ENCODE measurements at places on chromosomes 7 and 10.

DNA sequence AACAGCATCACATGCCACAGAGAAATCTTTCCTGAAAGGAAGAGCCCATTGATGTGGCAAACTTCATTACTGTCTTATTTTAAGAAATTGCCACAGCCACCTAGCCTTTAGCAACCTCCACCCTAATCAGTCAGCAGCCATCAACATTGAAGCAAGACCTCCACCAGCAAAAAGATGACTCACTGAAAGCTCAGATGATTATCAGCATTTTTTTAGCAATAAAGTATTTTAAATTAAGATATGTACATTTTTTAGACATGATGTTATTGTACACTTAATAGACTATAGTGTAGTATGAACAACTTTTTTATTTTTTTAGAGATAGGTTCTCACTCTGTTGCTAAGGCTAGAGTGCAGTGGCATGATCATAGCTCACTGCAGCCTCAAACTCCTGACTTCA is 14.8 kb downstream of the STEAP1B start:
- DNase-seq = no peak

GRCh38 chr7:136325578-136325977 is 348.4 kb upstream of the MTPN start:
- no peak for DNase-seq

DNA sequence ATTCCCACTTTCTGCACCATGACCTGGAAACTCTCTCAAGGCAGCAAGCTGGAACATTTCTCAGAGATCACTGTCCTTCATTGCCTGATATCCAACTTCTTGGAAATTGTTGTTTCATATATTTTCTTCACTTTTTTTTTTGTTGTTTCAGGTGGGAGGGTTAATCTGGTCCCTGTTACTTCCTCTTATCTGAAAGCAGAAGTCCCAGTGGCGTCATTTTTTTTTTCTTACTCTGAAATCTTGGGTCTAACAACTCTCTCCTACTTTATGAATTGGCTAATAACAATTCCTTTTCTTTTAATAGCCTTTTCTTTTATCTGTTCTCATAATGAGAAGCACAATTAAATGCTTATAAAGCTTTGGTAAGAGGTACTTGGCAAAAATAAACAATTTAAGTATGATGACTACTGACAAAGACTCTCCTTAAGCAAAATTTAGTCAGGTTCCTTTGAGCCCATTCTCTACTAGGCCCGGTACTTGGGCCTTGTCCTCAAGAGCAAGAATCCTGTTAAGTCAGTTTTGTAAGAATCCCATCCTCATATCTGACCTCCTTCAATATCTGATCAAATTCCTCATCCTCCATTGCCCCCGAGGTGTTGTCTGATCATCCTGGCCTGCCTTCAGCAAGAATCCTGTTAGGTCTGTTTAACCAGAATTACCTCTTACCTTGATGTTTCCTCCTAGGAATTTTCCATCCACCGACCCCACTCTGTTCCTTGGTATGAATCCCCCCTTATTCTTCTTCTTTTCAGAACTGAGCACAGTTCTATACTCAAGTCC is 11.5 kb upstream of the CC2D2B start:
- no peak for DNase-seq

GRCh38 chr10:129105266-129105665 is 361.8 kb upstream of the MGMT start:
- no peak for DNase-seq

- no peak for DNase-seq
Measured at GRCh38 chr10:61136139-61136538, 192.2 kb upstream of the RHOBTB1 start.

GRCh38 chr7:79512261-79512660 is 58.8 kb upstream of the MAGI2 start:
- no peak for DNase-seq

DNA sequence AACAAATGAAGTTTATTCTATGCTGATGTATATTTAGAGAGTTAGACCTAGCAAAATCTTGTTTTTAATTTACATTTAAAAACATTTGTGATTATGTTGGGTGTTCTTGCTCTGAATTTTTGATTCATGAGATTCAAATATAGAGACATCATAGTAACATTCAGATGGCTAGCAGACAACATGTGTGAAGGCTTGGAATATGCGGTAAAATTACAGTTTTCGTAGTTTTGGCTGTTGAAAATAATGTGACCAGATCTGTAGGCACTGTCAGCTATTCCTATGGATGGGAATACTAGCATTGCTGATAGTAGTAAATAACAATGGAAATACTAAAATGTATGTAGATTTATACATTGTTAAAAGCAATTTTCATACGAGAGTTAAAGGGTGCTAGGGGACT is 131.9 kb downstream of the KAT6B start:
- DNase-seq = no peak

- no peak for DNase-seq
Measured at GRCh38 chr10:91617072-91617609, 15.7 kb downstream of the PPP1R3C start.

DNA sequence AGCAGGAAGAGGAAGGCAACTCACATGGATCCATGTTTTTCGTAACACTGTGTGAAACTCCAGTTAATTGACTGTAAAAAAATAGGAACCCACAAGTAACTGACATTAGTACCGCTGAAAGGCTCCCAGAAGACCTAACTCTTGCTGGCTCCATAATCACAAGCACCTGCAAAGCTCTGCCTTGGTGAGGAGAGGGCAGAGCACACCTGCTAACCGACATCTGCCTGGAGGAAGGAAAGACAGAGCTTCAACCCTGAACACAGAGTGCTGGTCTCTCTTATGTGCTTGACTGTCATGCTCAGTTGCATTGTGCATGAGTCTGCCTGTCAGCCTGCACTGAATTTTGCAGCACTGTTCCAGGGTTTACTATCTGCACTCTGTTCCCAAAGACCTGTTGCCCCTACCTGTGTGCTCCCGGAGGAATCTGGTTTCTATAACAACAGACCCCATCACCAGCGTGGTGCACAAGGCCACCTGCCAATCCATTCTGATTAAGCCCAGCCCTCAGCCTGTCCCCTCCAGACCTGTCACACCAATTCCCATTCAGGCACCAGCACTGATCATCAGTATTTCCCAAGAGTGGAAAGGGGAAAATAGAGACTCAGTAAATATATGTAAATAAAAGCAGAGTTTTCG is 63.1 kb upstream of the ANKRD1 start:
- DNase-seq = no peak

GRCh38 chr10:93039110-93039509 is 21.5 kb upstream of the CYP26C1 start:
- no peak for DNase-seq

DNA sequence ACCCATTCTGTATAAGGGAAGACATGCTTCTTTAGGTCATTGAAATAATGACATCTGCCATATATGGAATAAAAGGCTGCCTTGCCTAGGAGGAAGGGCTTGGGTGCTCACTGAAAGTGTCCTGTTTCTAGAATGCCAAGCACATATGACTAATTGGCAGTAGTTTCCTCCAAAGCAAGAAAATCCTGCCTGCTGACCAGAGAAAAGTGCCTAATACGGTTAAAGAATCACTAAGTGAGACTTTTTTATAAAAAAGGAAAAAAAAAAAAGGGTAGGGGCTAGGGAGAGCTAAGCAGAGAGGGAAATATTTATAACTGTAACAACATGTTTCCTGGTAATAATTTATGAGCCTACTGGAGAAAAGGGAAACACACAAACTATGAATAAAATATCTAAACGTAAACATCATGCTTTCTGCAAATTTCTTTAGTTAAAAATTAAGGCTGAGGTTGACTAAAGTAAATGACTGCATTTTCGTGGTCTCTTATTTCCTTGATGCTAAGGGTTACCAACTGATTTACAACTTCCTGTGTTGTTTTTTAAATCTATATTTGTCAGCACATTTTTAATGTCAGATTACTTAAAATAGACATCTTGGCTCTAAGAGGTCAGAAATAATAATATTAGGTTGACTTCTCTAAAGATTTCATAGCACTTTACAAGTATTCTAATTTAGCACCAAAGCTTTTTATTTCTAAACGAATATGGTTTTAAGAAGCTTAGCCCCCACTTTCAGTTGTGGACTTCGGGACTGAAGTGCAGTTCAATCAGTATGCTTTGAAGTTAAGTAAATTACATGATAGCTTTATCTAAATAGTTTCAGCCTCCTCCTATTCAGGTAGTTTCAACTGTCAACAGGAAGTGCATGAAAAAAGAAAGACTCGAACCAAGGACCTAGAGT is 89.6 kb downstream of the CABCOCO1 start:
- no peak for DNase-seq

- no peak for DNase-seq
Measured at GRCh38 chr7:130277763-130278643, 11.3 kb downstream of the CPA2 start.

- DNase-seq = no peak
Measured at GRCh38 chr10:28975891-28976531, 298.7 kb downstream of the BAMBI start.

DNA sequence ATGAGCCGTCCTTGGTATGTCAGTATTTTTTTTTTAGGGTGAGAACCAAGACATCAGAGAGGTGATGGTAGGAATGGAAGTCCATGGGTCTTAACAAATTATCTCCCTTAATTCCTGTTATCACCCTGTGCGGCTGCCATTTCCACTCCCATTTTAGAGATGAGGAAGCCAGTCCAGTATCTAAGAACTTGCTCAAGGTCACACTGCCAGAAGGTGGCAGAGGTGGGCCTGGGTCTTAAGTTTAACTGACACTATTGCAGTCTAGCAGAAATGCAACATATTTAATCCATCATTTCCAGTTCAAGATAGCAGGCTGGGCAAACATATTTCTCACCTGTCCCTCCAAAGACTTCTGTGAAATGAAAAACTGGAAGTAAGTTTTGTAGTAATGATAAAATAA is 108.3 kb downstream of the GLI3 start:
- no peak for DNase-seq

- no peak for DNase-seq
Measured at GRCh38 chr7:45180084-45180986, 22.7 kb downstream of the RAMP3 start.
